ENCODE measurements at places on chromosomes 1 and 21.

DNA sequence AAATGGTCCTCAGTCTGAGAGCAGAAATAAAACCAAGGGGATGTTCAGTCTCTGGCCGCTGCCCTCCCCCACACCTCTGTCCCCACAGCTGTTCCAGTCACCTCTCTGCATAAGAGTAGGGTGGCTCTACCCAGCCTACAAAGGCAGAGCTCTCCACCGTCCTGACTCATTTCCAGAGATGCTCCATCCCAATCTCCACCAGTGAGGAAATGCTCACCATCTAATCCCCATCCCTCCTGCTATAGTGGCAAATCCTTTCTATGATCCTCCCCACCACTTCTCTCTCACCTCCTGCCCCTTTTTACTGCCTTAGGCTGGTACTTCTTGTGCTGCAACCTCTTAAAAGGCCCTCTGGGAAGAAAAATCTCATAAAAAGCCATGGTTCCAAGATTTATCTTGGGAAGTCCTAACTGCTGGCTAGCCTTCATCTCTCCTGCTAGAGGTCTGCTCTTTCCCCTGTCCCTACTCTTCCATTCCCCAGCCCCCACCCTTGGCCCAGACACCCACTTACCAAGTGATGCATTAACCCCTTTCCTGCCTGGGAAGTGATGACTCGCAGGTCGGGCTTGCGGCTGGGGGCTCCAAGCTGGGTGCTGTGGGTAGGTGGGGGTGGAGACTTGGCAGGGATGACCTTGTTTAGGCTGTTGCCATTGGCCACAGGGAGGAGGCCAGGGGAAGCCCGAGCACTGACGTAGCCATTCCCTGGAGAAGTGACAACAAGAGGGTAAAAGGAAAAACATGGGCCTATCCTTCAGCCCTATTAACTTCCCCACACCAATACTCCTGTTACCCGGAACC, 23.9 kb downstream of the MEF2D start:
- DNase-seq = no peak

DNA sequence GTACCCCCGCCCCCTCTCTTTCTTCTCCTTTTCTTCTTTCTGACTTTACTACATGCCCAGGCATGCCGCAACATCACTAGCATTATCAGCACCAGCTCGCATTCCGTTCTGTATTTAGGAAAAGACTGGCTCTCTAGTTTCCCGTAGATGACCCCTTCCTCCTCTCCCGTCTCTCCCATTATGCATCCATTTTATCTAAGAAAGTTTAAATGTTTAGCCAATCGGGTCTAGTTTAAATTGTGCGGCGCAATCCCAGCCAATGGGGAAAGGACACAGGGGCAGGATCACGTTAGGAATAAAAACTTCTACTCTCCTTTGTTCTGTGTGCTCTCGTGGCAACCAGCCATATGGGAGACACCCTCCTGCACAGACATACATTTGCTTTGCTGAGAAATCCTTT, 2.3 kb upstream of the KRTAP10-7 start:
- DNase-seq = no peak

DNA sequence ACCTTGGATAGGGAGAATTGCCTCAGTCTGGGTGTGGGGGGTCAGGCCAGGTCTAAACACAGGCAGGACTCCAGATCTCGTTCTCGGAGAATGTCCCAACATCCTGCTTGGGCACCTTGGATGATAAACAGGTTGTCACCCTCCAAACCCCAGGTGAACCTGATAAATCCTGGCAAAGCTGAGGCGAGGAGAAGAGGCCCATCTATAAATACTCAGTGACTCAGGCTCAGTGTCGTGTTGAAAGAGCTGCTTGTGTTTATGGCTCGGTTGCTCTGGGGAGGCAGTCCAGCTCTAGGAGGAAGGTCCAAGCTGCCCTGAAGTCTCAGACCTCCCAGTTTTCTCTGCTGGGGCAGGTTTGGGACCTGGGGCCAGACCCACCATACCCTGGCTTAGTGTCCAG, 15.8 kb upstream of the TRIM63 start:
- DNase-seq = no peak

DNA sequence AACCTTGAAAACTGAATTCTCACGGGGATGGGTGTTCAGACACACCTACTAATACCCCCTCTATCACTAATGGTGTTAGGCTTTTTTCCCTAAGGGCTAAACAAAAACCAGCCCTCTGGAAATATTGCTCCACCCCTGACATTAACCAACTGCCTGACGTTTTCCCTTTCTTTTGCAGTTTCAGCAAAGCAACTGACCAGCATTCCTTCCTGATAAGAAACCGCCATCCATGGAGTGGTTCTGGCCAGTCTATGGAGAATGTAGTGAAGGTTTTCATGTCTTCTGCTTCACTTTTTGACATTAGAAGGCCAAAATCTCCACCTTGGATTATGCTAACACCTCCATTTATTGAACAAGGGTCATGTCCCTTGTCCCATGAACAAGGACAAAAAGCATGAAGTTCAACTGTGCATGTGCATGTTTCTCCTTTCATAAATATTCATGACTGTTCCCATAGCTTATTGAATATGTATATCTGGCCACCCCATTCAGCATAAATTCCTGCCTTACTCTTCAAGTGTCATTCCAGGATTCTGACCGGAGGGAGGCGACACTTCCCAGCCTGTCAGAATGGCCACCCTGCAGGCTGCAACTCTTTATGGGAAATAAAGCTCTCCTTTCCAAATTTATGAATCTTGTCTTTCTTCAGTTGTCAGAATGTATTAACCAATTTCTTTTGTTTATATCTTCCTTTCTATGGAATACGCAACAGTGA, 314.3 kb downstream of the HHIPL2 start:
- DNase-seq = no peak

DNA sequence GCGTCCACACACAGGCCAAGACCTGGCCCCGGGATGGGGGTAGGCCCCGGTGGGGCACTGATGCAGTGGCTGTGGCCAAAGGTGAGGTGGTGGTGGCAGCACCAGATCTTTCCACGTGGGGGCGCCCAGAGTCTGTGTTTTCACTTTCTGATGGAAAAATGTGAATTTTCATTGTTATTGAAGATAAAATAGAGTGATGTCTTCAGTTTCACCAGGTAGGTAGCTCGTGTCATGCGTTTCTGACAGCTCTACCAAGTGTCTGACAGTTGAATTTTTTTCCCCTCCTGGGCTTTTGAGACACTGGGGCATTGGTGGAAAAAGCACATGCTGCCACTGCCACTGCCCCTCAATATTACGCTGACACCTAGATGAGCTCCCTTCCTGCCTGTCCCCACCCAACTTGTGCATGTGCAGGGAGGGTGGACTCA, 40.0 kb upstream of the MAGOH start:
- DNase-seq = peak; percentile 77

Measured in adipocyte (in vitro differentiated cells).